T47D (cell line): ENCODE measurements at places on chromosomes 1 and 21.

DNA sequence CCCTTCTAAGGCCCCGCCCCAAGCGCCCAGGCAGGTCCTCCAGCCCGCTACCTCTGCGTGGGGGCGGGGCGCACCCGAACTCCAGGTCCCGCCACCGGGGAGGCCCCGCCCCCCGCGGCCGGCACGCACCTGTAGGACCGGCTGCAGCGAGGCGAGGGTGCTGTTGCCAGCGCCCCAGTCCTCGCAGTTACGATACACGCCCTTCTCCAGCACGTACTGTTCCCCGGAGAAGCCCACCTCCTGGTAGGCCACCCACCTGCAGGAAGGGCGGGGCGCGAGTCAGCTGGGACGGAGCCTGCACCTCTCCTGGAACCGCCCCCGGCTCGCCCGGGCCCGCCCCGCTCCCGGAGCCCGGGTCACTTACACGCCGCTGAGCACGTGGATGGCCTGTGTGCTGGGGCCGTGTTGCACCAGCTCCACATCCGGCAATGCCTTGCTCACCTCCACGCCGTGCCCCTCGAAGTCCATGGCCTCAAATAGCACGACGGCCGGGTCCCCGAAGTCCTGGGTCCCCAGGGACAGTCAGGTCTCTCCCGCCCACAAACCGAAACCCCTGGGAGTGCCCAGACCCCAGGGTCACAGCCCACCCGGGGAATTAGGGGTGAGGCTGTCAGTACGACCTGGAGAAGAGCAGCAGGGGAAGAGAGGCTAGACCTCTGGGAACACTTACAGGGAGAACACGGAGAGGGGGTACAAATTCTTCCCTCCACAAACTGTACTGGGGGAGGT lies 17.3 kb downstream of the CRYBG2 start:
- peak; percentile 94 for DNase-seq

GRCh38 chr1:239387304-239388158 lies 1.2 kb downstream of the CHRM3 start:
- no peak for DNase-seq

GRCh38 chr1:18948048-18948912 lies 8.2 kb downstream of the IFFO2 start:
- DNase-seq = no peak

GRCh38 chr1:23216771-23217420 lies 406 bp downstream of the HTR1D start:
- no peak for DNase-seq

DNA sequence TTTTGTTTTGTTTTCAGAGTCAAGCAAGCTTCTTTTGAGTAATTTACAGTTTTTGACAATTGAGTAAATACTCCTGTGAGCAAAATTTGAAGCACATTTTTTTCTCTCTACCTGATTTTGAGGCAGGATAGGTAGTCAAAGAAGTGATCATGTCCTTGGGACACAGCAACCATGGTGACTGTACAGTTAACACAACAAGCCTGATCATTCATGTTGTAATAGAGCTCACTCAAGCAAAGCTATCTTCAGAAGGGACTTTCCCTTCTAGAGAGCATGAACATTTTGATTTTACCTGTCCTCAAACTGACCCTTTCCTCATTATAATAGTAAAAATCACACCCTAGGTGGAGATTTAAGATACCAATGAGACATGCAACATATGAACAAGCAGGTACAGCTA lies 126.5 kb upstream of the KCNK1 start:
- no peak for DNase-seq

- DNase-seq = no peak
Observed at GRCh38 chr1:194600716-194601115, 1414.3 kb upstream of the B3GALT2 start.

- no peak for DNase-seq
Observed at GRCh38 chr1:216621536-216621935, 101.7 kb downstream of the ESRRG start.

DNA sequence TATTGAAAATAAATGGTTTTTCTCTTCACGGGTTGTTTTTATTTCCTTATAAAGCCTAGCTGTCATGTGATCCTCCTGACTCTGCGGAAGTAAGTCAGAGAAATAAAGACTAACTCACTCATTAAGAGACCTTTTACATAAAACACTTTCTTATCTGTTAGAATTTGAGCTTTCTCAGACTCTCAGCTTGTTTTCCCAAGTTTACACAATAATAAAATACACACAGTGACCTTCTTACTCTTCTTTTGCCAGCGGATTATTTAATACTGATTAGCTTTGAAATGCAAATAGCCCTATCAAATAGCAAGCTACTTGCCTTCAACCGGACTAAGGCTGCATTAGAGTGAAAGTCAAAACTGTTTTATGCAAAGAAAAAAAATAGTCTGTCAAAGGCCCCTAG lies 45.5 kb upstream of the CXADR start:
- no peak for DNase-seq

- DNase-seq = no peak
Observed at GRCh38 chr1:57061369-57061768, 95.6 kb upstream of the C8B start.

DNA sequence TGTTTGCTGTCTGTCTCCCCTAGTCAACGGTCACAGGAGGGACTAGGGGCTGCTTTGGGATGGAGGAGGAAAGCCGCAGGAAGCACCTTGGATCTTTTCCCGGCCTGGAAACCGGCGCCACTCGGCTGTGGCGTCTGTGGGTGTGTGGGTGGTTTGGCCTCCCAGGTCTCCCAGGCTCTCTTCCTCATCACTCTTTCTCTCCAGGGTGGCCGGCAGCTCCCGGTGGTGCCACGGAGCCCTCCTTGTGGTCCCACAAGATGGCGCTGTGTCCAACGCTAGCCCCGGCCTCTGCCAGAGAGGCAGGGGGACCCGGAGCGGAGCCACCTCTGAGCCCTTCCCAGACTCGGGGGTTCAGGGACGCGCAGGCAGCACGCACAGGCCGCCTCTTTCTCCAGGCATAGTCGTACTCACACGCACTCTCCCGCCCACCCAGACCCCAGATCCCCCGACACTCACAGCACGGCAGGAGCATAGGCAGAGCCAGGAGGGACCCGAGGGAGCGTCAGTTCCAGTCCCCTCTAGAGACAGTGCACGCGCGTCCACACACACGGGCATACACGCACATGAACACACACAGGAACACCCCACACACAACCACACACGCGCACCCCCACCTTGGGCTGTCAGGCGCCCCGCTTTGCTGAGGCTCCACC lies 31.2 kb downstream of the CDCP2 start:
- DNase-seq = peak; percentile 62

DNA sequence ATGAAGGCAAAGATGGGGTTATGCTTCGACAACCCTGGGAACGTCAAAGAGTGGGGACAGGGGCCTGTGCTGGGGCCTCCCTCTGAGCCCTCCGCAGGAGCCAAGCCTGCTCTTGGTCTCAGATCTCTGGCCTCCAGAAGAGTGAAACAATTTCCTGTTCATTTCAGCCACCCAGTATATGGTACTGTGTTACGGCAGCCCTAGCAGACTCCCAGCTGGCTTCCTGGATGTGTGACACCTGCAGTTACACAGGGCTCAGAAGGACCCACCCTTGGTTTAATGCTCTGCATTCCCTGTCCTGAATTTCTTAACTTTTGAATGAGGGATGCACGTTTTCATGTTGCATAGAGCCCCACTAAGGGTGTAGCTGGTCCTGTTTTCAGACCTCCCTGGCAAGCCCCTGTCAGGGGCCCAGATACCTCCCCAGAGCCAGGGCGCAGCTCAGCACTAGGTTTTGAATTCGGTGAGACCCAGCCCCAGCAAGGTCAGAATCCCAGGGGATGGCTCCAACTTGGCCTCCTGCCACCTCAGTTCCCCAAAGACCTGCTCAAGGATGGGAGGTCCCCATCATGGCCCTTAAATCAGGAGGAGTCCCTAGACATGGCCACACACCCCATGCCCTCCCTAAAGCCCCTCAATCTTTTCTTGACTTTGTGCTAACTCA lies 79.0 kb upstream of the IFFO2 start:
- DNase-seq = no peak

DNA sequence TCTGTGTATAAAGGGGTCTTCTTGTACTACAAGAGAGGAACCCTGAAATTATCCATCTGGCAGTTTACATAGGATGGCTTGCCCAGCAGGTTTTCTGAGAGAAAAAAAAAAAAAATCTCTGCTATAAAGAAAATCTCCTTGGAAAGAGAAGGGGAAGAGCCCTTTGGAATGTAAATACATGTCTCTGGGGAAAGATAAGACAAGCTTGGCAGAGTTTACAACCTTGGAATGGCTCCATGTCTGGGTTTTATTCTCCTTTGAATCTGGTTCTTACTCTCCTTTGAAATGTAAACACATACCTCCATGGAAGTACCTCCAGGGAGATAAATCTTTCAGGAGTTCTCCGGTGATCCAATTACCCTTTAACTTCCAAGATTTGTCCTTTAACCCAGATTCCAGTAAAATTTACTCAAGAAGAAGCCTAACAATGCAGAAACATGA lies 45.1 kb upstream of the DNAH14 start:
- no peak for DNase-seq

- no peak for DNase-seq
Observed at GRCh38 chr1:29474274-29475244, 238.2 kb downstream of the PTPRU start.

DNA sequence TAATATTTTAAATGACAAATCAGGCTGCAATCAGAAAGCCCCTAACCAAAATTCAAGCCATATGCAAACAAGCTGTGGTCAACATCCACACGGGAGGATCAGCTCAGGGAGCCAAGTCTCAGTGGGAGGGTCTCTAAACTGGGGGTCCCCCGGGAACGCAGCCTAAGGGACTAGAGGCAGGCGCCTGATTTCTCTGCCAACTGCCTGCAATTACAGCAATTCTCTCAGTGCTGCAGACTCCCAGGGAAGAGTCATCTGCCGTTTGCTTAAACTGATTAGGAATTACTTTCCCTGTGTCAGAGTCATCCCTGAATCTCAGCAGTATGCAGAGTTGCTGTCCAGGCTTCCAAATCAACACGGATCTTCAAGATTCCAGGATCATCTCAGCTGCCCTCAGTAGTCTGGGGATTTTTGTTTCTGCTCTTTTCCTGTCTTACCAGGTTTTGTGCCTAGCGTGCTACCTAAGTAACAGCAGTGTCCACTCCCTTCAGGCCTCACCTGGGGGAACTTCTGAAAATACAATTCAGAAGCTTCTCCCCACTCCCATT lies 247.8 kb downstream of the RRAGC start:
- DNase-seq = no peak

DNA sequence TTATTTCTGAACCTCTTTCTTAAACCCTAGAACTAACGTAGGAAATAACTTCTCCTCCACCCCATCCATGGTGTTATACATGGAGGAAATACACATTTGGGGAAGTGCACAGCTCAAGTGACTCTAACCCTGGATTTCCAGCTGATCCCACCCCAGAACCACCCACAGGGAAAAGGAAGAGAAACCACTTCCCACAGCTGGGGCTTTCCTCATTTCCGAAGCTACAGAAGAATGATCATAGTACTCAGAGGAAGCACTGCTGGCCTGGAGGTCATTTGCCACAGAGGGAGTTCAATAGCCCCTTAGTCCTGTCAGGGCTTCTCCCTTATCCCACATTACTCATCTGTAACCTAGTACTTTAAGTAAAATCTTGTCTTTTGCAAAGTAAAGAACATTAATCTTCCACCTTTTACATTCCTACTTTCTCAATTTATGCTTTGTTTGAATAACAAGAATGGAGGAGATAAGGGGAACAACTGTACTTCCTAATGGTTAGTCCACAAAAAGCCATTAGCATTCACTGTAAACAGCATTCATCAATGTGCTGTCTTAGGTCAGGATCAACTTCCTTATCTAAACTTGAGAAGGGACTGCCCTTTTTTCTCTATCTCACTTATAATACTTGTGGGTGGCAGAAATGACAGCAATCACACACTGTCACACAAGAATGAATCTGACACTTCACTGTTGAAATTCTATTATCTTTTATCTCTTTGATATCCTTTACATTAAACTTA lies 63.0 kb upstream of the RGS1 start:
- DNase-seq = no peak

- no peak for DNase-seq
Observed at GRCh38 chr1:177246710-177247580, 76.2 kb downstream of the BRINP2 start.

DNA sequence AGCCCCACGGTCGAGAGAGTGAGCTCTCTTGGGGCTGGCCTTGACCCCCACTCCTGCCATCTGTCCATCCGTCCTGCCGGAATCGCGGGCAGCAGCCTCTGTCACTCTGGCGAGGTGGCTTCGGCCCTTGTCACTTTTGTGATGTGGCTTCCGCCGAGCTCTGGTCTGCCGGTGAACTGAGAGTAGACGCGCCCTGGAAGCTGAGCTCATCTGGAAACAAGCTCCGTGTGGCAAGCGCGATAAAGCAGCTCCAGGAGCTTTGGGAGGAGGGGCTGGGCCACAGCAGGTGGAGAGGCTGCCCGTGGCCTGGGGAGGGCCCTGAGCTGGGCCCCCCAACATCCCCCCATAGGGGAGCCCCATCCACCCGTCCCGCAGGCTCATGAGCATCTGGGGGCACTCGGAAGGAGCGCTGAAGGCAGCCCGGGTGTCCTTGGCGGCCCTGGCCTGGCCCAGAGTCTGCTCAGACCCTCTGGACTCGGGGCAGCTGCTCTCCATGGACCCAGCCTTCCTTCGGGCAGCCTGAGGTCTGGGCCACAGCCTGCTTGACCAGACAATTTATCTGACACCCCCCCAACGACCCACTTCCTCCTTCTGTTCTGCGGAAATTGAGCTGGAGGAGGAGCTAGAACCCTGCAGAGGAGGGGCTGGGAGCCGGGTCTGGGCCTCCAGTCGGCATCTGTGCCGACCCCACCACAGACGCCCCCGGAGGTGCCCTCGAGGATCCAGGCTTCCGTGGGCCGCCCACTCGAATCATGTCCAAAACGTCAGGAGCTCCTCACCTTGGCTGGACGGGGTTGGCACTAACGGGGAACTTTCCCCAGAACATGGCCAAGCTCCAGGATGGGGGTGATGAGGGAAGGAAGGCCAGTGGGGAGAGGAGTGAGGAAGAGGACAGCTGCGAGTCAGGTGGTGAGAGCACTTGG lies 59.1 kb downstream of the SLC19A1 start:
- DNase-seq = no peak

DNA sequence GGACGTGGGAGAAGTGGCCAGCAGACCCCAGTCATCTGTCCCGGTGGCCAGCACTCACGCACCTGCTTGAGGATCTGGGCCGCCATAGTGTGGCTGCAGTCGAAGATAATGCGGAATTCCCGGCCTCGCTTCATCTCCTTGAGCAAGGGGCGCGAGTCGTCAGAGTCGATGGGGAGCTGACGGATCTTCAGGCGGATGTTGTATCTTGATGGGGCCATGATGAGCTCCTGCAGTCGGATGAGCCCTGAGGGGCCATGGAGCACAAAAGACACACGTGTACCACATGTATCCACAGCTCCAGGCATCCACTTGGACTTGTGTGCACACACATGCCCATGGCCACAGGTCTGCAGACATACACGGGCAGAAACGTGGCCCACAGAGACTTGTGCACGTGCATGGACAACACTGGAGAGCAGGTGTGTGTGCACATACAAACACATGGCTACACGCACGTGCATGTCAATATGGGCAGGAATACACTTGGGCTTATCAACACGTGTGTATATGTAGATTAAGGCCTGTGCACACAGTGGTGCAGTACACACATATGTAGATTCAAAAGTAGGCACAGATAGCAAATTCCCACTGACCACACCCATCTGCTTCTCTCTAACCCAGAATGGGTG lies 162.1 kb downstream of the GRIK3 start:
- no peak for DNase-seq
